T-helper 9 cell (primary cell): ENCODE measurements at places on chromosomes 2 and 18.

GRCh38 chr2:147506889-147507288, 337.9 kb upstream of the ACVR2A start:
- DNase-seq, result no peak

DNA sequence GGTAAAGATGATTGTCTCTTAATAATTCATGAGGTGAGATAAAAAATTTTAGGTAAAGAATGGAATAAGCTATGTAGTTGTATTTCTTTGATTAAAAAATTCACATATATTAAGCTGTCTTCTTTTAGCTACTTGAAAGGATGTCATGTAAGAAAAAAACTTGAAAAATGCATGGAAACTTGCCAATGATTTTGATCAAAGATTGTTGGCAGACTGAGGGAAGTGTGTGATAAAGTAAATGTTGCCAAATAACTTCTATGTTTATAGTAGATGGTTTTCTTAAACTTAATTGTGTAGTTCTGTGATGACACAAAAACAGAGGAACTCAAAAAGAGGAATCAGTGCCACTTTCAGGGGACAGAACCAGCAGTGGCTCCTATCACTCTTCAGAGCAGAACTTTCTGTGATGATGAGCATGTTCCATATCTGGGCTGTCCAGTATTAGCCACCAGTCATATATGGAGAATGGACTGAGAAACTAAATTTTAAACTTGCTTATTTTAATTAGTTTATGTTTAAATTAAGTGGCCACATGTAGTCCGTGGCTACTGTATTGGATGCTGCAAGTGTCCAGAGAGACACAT, 51.9 kb upstream of the SLC38A11 start:
- DNase-seq, result no peak

- DNase-seq, result no peak
These were observed 65.6 kb downstream of the POLR1A start for GRCh38 chr2:86039963-86040655.

GRCh38 chr2:236688157-236688556, 118.5 kb downstream of the ACKR3 start:
- no peak for DNase-seq

- DNase-seq, result no peak
These were observed 136.1 kb upstream of the FANCL start for GRCh38 chr2:58377181-58377580.

DNA sequence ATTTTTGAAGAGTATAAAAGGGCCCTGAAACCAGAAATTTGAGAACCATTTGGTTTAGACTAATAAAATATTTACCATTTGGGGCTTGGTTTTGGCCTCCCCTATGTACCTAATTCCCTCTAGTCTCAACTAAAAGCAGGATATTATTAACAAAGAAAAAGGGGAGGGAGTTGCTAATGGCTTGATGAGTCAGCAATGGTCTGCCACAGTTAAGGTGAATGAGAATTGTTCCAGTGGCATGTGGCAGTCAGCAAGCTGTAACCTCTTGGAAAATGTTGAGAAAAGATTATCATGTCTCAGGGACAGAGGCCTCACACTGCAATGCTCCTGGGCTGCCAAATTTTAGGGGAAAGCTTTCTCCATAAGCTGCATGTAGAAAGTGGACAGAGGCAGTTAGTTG, 20.1 kb upstream of the SLC39A10 start:
- no peak for DNase-seq

GRCh38 chr2:19178175-19178574, 180.2 kb downstream of the OSR1 start:
- DNase-seq, result no peak

DNA sequence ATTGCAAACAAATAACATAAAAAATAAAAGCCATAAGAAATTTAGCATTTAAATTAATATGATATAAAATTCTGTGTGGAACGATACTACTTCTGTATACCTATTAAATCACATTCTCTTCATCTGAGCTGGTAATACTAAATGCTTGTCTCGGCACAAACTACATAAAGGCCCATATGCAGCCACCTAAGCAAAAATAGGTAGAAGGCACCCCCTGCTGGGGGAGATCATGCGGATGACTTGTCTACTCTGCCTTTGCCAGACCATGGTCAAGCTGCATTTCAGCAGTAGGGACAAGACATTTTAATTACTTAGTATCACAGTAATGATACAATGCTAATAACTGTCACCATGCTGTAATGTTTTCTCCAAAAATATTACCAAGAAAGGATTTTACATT, 108.0 kb downstream of the CDH19 start:
- DNase-seq, result no peak

- no peak for DNase-seq
These were observed 235.1 kb downstream of the GRB14 start for GRCh38 chr2:164386231-164386630.

- no peak for DNase-seq
These were observed 103.3 kb downstream of the ZNF516 start for GRCh38 chr18:76391746-76392145.

GRCh38 chr2:233848276-233848675, 6.1 kb downstream of the HJURP start:
- DNase-seq, result no peak
